ENCODE measurements at places on chromosomes 3 and 15.

DNA sequence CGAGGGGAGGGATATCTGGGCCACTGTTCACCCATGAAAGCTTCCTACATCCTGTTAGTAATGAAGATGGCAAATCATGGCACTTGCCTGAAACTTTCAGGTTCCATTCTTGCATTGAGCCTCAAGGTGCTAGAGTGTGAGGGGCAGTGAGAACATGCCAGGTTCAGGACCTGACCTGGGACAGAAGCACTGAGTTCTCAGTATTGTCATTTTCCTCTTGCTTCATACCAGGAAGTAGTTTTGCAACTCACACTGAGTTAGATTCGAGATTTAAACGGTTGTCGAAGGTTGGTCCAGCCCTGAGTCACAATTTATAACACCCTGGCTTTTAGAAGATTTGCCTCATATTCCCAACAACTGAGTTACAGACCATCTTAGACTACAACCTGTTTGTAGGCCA is 11.8 kb upstream of the MEIS2 start:
- no peak for DNase-seq

DNA sequence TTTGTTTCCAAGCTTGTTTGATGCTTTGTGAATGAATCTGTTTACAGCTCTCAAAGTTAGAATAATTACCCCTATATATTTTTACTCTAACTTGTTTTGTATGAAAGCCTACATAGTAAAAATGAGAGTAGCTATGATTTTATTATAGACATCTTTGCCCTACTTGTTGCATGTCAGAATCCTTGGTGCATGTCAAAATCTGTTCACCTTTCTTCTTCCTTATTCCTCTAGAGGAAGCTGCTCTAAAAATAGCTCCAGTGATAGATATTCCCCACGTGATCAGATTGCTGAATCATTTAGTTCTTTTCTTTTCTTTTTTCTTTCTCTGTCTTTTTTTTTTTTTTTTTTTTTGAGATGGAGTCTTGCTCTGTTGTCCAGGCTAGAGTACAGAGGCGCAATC is 39.8 kb downstream of the LRRC49 start:
- DNase-seq: no peak

DNA sequence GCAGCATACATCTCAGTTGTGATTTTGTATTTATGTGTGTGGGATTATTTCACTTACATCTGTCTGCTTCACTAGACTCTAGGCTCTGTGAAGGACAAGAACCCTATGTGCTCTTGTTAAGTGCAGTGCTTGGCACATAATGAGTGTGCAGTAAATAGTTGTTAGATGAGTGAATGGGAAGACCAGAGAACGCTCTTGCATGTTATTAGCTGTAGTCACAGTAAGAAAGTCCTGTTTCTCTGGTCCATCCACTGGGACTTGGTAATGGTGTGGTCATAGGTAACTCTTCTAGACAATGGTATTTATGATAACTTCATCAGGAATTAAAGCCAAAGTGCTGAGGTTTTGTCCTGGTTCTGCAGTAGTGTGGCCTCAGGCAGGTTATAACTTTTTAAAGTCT is 1.4 kb upstream of the AQP9 start:
- DNase-seq: no peak

DNA sequence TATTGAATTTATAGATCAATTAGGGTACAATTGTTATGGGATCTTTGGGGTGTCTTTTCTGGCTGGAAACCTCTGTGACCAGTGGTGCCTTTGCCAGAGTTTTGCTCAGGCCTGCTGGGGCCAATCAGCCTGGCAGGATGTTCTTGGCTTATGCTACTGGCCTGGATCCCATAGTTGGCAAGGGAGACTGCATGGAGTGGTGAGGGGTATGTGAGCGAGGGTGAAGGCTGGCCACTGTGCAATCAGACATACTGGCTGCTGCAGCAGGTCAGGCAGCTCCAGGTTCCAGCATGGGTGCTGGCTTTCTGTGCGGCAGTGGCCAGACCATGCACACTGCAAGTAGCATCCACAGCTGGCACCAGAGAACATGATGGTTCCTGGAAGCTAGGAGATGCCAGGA is 1053.2 kb upstream of the GBE1 start:
- DNase-seq: no peak

- DNase-seq: no peak
These were observed 23.8 kb downstream of the MEX3B start for GRCh38 chr15:82021992-82022391.

DNA sequence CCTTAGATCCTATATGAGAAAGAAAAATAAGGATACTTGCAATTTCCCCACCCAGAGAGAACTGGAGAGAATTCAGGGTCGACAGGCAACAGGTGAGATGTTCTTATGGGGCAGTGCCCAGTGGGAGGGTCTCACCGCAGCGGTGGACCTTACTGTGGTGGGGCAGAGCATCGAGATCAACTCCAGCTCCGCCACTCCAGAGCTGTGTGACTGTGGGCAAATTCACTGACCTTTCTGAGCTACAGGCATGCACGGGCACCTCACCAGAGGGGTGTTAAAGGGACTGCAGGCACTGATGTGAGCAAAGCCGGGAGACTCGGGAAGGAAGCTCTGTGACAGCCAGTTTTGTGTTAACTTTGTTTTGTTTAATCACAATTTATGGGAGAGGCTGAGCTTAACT is 30.9 kb downstream of the RGMA start:
- no peak for DNase-seq

DNA sequence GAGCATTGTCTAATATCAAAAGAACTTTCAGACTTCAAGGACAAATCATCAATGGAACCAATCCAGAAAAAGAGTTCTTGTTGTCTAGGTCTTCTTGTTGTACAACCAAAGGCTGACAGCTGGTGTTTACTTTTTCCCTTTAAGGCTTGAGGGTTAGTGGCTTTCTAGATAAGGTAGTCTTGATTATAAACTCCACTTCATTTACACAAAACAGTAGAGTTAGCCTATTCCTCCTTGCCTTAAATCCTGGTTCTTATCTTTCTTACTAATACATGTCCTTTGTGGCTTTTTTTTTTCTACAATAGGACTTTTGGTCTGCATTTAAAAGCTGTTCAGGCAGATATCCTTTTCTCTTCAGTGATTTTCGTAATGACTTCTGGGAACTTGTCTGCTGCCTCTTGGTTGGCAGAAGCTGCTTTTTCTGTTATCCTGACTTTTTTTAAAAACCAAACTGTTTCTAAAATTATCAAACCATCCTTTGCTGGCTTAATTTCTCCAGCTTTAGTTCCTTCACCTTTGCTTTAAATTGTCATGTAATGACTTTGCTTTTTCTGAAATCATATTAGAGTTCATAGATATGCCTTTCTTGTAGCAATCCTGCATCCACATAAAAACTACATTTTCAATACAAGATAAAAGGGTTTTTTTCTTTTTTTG is 44.8 kb downstream of the STRIT1 start:
- no peak for DNase-seq

DNA sequence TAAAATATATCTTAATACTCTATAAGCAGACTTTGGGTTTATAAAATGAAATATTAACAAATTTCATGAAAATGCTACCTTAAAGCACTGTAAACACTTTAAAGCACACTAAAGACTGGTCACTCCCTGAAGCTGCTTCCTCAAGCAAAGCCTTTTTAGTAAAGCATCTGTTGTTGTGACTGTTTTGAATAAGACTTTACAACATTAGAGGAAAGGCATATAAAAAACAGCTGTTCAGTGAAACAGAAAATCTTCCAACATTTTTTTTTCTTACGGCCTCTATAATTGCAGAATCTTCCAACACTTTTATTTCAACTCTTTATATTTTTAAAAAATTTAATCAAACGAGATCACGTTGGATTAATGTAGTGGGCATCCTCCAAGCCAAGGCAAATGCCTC is 48.1 kb downstream of the GRK7 start:
- no peak for DNase-seq

- DNase-seq: no peak
These were observed 107.9 kb downstream of the STAC start for GRCh38 chr3:36488077-36488789.

DNA sequence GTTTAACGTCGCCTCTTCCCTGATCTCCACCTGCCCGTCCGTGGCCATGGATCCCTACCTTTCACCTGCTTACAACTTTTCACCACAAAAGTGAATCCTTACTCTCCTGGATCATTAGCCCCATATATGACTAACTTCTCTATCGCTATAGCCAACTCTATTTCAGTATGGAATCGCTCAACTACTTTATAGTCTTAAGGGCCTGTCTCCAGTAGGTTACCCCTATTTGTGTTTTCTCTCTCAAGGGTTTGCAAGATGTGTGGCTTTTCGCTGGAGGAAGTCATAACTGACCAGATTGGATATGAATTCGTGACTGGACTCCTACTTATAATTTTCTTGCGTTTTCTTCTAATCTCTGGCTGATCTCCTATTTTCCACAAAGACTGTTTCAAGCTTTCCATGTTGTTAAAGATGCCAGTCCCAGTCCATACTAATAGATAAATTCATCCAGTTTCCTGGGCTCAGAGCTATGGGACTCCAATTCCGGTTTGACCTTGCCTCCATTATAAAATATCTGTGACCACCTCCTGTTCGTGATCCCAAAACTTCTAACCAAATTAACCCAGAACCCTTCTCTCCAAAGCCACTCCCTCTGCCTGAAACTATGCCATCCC is 1.3 kb upstream of the STAG1 start:
- DNase-seq: no peak

GRCh38 chr3:43231276-43232000 is 54.9 kb upstream of the SNRK start:
- DNase-seq: no peak

DNA sequence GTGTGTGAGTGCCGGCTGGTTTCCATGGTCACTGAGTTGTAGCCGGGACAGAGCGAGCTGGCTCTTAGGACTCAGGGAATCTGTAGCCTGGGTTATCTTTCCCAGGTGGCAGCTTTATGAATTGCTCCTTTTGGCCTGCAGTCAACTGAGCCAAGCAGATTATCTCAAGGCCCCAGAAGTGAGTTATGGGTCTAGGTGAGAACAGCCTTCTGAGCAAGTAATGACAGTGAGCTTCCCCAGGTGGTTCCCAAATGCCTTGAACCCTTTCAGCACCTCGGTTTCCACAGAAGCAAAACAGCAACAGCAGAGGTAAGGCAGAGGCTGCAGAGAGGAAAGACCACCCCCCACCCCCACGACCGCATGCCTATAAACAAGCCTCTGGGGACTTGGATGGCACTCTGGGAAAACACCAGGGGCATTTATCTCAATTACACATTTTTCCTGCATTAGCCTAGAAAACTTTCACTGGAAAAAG is 56.7 kb upstream of the DGKG start:
- DNase-seq: no peak

DNA sequence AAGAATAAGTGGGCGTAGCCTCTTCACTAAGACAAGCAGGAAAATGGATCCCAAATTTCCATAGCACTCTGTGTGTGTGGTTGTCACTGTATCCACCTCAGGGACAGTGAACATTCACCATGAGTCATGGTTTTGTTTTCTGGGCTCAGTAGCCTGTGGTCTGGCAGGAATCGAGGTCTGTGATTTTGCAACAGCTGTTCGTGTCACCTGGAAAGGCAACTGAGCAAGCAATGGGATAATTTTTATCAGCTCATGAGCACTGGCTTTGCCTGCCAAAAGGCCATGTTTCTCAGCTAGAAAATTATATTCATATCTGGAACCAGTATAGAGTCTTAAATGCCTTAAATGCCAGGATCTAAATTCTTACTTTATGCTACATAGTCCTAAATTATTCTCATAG is 60.9 kb downstream of the STRIT1 start:
- no peak for DNase-seq

DNA sequence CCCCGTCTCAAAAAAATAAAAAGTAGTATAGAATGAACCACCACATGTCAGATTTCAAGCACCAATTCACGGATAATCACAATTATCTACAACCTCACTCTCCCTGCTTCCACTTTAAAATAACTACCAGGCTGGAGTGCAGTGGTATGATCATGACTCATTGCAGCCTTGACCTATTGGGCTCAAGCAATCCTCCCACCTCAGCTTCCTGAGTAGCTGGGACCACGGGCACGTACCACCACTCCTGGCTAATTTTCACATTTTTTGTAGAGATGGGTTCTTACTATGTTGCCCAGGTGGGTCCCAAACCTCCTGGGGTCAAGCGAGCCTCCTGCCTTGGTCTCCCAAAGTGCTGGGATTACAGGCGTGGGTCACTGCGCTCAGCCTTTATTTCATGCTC is 38.1 kb upstream of the LDHAL6B start:
- DNase-seq: no peak

DNA sequence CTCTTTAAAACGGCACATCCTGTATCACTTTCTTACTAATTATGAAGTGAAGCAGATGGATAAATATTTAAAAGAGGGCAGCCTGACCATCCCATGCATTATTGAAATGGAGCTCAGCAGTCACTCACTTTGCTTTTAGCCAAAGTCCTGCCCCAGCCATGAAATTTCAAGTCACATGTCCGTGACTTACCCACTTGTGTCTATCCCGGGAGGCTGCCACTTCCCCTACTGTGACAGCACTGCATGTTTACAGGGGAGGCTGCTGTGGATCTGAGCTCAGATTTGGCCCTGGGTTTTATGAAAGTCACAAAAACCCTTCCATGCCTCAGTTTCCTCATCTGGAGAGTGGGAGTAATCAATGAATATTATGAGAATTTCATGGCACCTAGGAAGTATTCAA is 17.9 kb upstream of the LRRK1 start:
- DNase-seq: no peak

GRCh38 chr15:56099311-56099710 is 105.9 kb upstream of the NEDD4 start:
- no peak for DNase-seq

DNA sequence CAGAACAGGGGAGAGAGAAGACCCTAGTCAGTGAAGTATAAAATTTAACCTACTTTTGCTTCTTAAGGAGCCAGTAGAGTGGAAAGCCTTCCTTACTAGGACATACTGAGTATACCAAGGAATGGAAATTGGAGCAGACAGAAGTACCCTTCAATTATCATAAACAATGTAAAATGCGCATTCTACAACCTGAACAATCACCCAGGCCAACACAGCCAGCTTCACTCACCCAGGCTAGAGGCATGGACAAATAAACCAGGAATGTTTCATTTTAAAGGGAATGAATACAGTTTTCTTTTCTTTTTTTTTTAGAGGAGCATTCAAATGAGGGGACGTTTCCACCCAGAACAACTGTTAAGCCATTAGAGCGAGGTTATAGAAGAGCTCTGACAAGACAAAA is 41.9 kb upstream of the PLXND1 start:
- DNase-seq: no peak

DNA sequence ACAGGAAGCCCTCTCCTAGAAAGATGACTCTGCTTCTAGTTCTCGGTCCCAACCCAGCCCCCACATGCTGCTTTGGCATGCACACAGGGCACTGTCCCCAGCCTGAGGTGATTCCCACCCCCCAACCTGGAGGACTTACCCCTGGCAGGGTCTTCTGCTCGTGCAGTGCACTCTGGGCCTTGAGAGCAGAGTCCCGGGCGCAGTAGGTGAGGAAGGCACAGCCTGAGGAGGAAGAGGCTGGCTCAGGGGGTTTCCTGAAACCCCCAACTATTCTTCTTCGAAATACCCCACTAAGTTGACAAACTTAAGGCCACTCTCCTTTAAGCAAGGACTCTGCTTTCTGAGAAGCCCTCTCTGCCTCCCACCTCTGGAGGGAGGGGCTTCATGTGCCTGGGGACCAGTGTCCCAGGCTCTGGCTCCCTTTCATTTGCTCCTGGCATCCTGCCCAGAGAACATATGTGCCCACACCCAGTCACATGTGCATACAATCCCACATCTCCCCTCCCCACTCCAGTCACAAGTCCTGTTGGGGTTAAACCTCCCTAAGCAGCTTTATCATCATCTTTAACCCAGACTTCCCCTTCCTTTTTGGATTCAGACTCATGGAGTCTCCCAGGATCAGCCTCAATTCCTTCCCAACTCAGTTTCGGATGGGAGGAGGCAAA is 4.1 kb downstream of the CELF6 start:
- DNase-seq: no peak

- DNase-seq: no peak
These were observed 13.4 kb upstream of the DGKG start for GRCh38 chr3:186375443-186375842.

Data from stimulated activated CD8-positive, alpha-beta memory T cell treated with anti-CD3 and anti-CD28 coated beads, Interleukin-15, amount 100 ng/mL, for 24 hours (primary cell).